ENCODE measurements at places on chromosomes 11 and 22. TPM values are rescaled to one million over a fixed set of nuclear protein-coding genes. Genes with fewer than 3 reads are reported as not detected.

Gene SCGB1A1
- total RNA-seq, result not detected

Gene DBX1
- total RNA-seq, result not detected

Gene ZNF214
- not detected for total RNA-seq

Gene HBG2
- total RNA-seq, result not detected

Gene LIF
- total RNA-seq, result 189 TPM

Gene CADM1
- total RNA-seq, result 1.5 TPM

Gene CCDC87
- 0.24 TPM for total RNA-seq

Gene MS4A6A
- not detected for total RNA-seq

Gene ZC3H12C
- 0.46 TPM for total RNA-seq

Gene MYO7A
- 0.29 TPM for total RNA-seq

Gene GRIA4
- total RNA-seq, result not detected

Gene ZNF280A
- not detected for total RNA-seq

Gene RIMBP3C
- not detected for total RNA-seq

Gene P2RY6
- total RNA-seq, result not detected

Gene MS4A12
- total RNA-seq, result not detected

All from activated CD4-positive, alpha-beta memory T cell treated with anti-CD3 and anti-CD28 coated beads for 36 hours (primary cell).